ENCODE measurements at places on chromosomes 16 and 17.

- DNase-seq: no peak
Observed at GRCh38 chr17:48626245-48627117, at the start of gene HOXB9. TSS of gene HOXB9 (minus strand) at chr17:48626358. CDS start at chr17:48626269, 89 bp downstream.

DNA sequence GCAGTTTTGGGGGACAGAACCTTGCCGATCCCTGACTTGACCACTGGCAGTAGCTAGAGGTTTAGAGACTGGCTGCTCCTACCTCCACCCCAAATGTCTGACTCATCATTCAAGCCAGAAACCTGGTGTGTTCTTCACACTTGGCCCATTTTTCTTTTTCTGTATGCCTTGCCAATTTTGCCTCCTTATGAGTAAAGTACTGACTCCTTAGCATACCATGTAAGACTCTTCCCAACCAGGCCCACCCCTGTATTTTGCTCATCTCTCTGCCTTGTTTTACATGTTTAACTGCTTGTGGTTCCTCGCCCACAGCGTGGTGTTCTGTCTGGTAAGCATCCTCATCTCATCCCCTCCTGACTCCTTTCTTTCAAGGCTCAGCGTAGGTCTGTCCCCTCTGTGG, 37.9 kb downstream of the NUP88 start:
- no peak for DNase-seq

GRCh38 chr17:71900621-71901229, 220.1 kb upstream of the SOX9 start:
- DNase-seq: no peak

- DNase-seq: no peak
Observed at GRCh38 chr17:66091445-66092080, 100.4 kb downstream of the CEP112 start.

- no peak for DNase-seq
Observed at GRCh38 chr16:11056993-11057649, 112.8 kb downstream of the CLEC16A start.

GRCh38 chr17:66531851-66532295, 229.5 kb downstream of the PRKCA start:
- no peak for DNase-seq

DNA sequence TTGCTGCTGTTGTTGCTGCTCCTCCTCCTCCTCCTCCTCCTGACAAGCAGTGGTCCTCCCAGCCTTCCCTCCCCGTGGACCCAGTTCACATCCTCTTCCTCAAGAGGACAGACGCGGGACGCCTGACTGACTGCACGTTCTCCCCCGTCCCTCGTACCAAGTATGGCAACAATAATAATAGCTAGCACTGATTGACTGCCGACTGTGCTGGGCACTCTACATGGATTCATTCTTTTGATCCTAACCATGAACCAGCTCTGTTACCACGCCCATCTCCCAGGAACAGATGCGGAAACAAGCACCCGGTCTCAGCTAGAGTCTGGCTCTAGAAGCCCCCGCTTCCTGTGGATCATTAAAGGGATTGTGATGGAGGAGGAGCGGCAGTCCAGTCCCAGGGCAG, 78.0 kb downstream of the GNAO1 start:
- no peak for DNase-seq

- DNase-seq: no peak
Observed at GRCh38 chr17:59406808-59407381, 75.4 kb downstream of the YPEL2 start.

DNA sequence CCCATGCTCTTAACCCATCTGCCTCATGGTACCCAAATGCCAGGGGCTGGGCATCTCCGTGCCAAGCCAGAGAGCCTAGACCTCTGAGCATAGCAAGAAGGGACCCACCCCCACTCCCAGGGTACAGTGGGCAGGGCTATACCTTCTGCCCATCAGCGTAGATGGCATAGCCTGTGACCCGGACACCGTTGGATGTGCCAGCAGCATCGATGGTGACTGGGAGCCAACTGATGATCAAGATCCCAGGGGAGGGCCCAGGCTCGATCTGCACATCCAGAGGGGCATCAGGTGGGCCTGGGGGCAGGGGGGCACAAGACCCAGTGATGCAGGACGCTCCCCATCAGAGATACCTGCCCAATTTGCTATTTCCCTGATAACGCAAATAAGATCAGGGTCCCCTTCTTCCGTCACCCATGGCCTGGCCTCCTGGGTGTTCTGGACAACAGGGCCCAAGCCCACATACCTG, 17.1 kb downstream of the TSPOAP1 start:
- no peak for DNase-seq

GRCh38 chr17:78993981-78994671, 14.4 kb upstream of the LGALS3BP start:
- DNase-seq: peak; percentile 8

- DNase-seq: no peak
Observed at GRCh38 chr16:75289189-75289588, 37.8 kb upstream of the BCAR1 start.

- DNase-seq: peak; percentile 19
Observed at GRCh38 chr16:6725634-6726331, 606.9 kb upstream of the RBFOX1 start.

Data from WERI-Rb-1 (cell line).